ENCODE measurements at places on chromosomes 2 and 18.

GRCh38 chr2:62038975-62039771, 133.7 kb downstream of the COMMD1 start:
- DNase-seq, result no peak

DNA sequence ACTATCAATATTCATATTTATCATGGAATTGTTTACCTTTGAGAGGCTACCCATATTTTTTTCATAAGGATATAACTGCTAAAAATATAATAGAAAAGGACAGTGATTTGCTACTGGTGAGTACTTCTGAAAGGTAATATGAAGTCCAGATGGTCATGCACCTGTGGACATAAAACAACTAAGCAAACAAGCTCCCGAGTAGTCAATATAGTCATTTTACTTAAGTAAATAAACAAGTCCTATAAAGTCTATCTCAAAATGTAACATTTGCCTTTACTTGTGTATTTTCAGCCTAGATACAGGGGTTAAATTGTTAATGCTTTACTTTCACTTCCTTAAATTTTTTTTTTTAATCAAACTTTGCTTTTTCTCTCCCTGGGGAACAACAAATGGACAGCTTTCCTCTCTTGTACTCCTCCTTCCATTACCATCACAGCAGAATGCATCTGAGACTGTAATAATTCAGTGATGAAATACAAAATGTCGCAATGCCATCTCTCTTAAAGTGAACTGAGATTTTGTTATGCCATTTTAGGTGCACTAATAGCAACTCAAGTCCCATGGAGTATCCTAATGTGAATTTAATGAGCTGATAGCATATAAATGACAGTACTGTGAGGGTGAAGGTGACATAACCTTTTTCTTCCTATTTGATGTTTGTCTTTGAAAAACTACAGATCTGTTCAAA, 1325.4 kb upstream of the ZEB2 start:
- DNase-seq, result no peak

GRCh38 chr2:238897122-238897880, 49.4 kb downstream of the TWIST2 start:
- no peak for DNase-seq

DNA sequence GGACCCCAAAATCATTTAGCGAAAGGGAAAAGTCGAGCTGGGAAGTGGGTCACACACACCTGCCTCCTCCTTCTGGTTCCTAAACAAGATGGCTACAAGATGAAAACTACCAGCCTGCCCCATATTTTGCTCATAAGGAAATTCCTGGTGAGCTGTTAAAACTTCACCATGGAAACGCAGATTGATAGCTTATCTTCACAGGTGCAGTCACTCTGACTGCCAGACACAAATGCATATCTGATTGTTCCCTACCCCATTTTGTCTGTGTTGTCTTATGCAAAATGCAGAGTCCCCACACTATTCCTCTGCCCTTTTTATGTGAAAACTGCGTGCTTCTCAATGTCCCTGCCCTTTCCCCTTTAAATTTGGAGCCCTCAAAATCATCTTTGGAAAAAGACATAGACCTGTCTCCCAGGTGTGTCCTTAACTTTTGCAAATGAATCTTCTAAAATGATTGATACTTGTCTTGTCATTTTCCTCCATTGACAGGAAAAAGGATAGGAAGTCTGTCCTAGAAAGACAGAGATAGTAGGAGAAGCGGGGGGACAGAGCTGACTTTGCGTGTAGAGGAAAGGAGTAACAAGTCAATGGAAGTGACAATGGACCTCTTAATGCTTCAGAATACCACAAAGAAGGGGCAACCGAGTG, 38.9 kb upstream of the THOC1 start:
- no peak for DNase-seq

- no peak for DNase-seq
These were observed 9.5 kb downstream of the PASK start for GRCh38 chr2:241139531-241140444.

GRCh38 chr2:41572154-41572553, 475.7 kb upstream of the PKDCC start:
- DNase-seq, result no peak
